ENCODE measurements at places on chromosomes 7 and 10.

GRCh38 chr7:2732959-2733584, 45.1 kb downstream of the AMZ1 start:
- DNase-seq: no peak

DNA sequence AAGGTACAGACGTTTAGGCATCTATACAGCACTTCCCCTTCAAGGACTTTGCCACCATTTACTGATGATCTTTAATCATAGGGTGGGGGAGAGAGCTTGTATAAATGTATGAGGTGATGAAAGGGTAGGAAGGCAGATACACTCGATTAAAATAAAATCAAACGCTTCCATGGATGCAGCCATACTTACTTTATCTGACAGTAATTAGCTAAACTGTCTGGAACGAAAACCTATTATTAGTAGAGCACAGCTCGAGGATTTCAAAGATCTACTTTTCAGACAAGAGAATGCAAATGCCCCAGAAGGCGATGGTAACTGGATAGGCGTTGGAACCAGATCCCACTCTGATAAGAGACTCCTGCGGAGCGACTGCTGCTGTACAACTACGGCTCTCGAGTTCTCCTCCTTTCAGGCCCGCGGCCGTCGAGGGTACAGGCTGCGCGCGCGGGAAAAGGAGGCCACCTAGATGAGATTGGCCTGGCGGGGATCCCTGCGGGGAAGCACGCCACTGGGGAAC, 3.1 kb upstream of the NKX2-3 start:
- no peak for DNase-seq

DNA sequence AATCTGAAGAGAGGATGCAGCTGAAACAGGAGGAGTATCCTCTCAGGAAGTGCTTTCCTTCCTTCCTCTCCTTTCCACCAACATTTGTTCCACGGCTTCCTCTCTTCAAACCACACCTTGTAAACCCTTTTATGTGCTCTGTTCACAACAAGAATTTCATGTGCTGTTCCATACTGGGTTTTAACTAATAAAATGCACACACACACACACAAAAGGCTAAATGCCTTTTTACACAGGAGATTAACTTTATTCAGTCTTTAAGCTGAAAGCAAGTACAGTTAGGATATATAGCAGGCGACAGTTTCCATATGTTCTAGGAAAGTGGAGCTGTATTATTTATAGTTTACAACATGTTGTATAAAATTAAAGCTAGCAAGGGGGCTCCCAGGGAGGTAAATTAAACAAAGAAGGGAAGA, 106.7 kb downstream of the REEP3 start:
- DNase-seq: no peak

- no peak for DNase-seq
Observed at GRCh38 chr7:137734221-137734620, 112.6 kb downstream of the DGKI start.

DNA sequence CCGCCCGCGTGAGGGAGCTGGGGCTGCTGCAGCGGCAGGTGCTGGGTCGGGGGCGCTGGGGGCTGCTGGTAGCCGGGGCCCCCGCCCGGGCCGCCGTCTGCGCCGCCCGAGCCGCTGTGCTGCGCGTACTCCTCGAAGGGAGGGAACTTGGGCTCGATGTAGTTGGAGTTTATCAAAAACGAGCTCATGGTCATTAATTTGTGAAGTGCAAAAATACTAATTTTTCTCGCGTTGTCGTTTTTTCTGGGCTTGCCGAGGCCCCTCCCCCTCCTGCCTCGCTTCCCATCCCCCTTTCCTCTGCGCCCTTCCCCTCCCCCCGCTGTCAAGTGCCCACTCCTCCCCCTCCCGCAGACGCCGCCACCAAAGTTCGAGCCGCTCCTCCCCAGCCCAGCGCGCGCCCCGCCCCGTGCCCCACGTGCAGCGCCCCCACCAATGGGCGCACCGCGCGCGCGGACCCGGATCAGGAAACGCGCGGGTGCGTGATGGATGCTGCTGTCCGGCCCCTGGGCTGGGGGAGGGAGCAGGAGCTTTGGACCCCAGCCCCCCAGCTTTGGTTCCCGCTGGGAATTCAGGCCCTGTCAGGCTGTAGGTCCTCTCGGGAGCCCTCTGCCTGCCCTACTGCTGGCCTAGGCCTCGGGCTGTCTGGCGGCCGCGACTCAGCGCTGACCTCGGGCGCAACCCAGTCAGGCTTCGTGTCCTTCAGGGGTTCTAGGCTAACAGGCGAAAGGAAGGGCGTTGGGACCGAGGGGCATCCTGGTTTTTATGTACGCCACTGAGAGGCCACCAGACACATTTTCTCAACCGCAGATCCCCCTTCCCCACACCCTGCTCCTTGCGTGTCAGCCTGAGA, at the start of gene HOXA4:
TSS of gene HOXA4 (minus strand) at position 218 of the 850 bp plus-strand sequence. CDS start at position 194, 24 bp downstream.
- DNase-seq: peak; percentile 98

DNA sequence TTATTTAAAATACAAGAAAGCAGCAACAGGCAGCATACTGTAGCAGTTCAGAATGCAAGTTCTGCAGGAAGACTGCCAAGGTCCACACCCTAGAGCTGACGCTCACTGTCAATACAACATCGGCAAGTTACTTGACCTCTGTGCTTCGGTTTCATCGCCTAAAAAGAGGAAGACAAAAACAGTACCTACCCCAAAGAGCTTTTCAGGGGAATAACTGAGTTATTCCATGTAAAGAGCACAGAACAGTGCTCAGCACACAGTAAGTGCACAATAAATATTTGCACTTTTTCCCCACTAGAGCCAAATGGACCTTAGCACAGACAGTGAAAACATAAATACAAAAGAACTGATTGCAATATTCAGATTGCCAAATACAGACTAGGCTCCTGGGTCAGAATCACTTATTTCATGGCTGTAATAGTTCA, 88.6 kb downstream of the USP6NL start:
- no peak for DNase-seq

DNA sequence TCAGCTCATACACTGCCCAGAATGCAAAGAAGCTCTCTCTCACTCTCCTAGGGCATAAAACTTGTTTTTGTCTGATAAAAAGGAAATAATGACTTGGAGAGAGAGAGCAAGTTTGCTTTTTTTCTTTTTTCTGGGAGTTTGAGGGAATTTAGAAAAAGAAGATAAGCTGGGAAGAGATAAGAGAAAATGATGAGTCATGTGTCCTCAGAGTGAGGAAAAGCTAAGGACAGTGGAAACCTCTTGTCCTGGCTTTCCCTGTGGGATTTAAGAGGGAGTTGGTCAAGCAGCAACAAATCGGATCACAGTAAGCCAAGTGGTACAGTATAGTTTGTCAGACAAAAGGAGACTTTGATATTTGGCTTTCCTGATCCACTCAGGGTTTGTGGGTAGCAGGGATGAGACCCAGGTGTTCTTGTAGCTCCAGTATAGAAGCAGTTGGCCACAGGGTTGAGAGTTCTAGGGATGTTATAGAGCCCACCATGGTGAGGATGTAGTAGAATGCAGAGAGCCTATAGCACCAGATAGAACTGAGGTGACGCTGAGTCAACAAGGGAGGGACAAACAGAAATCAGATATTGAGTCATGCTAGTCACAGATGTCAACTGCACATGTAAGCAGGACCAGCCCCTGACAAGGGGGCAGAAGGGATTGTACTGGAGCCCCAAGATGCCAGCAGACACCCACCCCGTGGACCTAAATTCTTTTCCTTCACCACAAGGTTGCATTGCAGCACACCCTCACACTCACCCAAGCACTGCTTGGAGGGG, 219.3 kb upstream of the TAC1 start:
- DNase-seq: no peak

- DNase-seq: no peak
Observed at GRCh38 chr10:28444031-28444430, 88.9 kb upstream of the WAC start.

GRCh38 chr7:146557971-146558469, 441.4 kb downstream of the CNTNAP2 start:
- DNase-seq: no peak

GRCh38 chr10:50417486-50417885, 166.2 kb upstream of the ASAH2 start:
- peak; percentile 30 for DNase-seq

DNA sequence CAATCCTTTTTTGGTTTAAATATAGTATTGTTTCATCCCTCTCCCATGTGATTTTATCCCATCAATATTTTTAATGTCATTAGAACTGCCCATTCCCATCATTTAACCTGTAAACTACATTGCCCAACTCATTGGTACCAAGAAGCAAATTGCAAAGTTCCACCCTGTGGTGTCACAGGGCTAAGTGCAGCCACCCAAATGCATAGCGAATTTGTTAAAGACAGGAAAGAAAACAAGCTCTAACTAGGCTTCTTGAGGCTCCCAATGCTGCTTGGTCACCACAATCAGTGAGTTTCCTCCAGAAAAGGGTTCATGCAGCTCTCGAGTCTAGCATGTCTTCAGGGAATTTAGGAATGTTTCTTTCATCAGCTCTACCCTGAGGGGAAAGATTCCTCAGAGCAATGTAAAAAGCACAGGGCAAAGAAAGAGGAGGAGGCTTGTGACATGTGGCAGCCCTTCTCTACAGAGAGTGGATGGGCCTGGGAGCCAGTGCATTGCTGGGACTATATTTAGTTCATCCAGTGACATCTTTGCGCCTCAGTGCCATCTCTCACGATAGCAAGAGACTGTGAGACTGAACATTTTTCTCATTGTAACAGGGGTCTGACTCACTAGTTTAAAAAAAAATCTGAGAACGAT, 58.1 kb downstream of the CAV1 start:
- no peak for DNase-seq

GRCh38 chr7:23696916-23697441, 13.0 kb upstream of the STK31 start:
- DNase-seq: peak; percentile 73

- peak; percentile 86 for DNase-seq
Observed at GRCh38 chr10:79196470-79197461, 128.0 kb downstream of the ZMIZ1 start.

- no peak for DNase-seq
Observed at GRCh38 chr10:97307866-97308780, 10.9 kb upstream of the FRAT1 start.

DNA sequence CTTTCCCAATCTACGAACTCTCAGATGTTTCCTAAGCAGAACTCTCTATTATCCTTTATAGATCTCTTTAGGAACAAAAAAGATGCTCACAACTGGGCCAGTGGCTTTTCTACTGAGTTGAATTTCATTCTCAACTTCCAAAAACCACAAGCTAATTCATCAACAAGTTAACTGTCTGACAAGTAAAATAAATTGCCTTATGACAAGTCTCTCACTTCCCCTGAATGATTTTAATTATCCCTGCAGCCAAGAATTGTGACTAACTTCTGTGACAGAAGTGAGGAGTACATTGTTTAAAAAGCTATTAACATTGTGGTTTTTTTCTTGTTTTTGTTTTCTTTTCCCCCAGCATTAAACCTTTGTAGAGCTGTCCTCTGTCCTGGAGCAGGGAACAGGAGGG, 343.1 kb downstream of the HPSE2 start:
- DNase-seq: no peak

DNA sequence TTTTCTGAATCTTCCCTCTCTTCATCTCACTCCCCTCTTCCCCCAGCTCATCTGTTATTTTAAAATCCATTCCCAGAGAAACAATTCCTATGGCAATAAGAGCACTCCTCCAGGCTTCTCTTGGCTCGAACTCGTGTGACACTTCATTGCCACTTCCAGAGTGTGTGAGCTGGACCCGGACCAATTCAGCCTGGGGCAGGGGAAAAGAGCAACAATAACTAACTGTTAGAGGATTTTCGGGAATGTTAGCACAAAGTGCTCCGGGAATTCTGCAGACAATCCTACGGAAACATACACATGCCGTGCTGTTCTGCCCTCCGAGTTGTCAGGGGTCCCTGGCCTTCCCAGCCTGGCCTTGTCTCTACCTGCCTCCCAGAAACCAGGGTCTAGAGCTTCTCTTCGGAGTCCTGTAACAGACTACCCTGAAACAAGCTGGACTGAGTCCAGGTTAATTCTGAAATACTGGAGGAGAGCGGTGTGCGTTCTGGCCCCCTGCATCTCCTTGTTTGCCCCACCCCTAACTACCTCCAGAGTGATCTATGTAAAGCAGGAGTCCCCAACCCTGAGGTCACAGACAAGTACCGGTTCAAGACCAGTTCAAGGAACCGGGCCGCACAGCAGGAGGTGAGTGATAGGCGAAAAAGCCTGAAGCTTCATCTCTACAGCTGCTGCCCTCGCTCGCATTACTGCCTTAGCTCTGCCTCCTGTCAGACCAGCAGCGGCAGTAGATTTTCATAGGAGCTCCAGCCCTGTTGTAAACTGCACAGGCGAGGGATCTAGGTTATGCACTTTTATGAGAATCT, 11.3 kb downstream of the COL26A1 start:
- DNase-seq: no peak

- DNase-seq: no peak
Observed at GRCh38 chr7:128233471-128233870, 7.6 kb upstream of the LEP start.

GRCh38 chr10:91206837-91207474, 13.5 kb upstream of the PCGF5 start:
- no peak for DNase-seq

GRCh38 chr10:70538731-70539338, 60.3 kb downstream of the PALD1 start:
- no peak for DNase-seq

DNA sequence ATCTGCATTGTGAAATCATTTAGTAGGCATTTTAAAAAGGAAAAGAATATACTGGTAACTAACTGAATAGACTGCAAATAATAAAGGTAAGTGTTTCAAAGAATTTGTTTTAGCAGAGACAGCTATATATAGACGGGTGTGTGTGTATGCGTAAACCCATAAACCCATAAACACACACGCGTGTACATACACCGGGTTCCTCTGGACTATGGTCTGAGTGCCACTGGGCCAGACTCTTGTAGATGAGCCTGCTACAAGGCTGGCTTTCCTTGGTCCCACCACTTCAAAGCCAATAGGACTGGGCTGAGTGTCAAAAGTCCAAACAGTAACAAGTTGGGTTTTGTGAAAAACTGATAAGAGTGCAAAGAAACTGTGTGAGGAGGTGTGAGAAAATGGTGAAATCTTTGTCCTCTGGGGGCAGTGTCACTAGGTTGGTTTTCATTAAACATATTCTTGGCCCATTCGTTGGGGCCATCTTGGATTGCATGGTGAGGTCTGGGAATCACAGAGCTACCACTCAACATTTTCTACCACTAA, 39.8 kb downstream of the GNA12 start:
- DNase-seq: no peak

DNA sequence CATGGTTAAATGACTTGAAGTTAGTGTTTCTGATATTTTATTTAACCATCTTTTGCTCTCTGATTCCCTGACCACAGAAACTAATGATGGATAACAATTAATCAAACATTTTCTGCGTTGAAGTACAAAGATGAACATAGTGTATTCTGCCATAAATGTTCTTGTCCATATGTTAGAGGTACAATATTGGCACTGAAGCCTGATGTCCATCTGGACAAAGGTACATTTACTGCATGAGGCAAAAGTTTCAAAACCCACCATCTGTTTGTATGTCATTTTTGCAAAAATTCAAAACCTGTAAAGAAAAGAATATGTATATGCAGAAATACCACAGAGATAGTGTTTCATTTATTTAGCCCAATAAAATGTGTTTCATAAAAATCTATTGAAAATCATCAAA, 861.5 kb downstream of the ANKRD7 start:
- DNase-seq: no peak

DNA sequence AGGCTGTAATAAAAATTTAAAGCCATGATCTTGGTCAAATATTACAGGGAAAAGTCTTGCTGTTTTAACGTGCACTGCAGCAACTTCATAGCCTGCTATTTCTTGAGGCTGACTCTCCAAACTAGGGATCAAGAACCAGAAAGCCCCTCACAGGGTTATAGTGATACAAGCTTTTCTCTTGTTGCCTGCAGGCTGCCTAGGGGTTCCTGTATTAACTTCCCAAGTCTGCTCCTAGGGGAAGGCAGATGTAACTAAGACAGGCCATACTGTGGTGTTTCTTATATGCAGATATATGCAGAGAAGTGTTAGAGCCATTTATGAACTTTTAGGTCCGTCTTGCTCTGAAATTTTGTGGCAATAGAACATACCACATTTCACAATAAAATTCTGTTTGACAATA, 175.7 kb downstream of the FOXP2 start:
- DNase-seq: no peak

Measured in urothelium cell line (cell line).